ENCODE measurements at places on chromosomes 3 and 15. TPM values are rescaled to one million over a fixed set of nuclear protein-coding genes. Genes with fewer than 3 reads are reported as not detected.

CNBP gene
- 333 TPM for total RNA-seq

CHAC1 gene
- total RNA-seq, result 9.5 TPM

ARHGEF26 gene
- 6.7 TPM for total RNA-seq

AMIGO3 gene
- total RNA-seq, result 0.41 TPM

SAMD7 gene
- not detected for total RNA-seq

TGM4 gene
- total RNA-seq, result 0.03 TPM

SLC12A1 gene
- total RNA-seq, result not detected

FILIP1L gene
- 0.03 TPM for total RNA-seq

PAQR9 gene
- total RNA-seq, result 3.1 TPM

GRK7 gene
- total RNA-seq, result not detected

CNTN3 gene
- total RNA-seq, result not detected

Measured in A549 treated with CORT108297 at 1 μM for 4 hours (cell line).